Pulmonary artery endothelial cell (primary cell): ENCODE measurements at places on chromosomes 7 and 10. TPM values are rescaled to one million over a fixed set of nuclear protein-coding genes. Genes with fewer than 3 reads are reported as not detected.

SRRM3 gene
- 0.53 and 1.8 TPM in 2 replicates for total RNA-seq

SAMD9L gene
- 15.0 and 26.8 TPM in 2 replicates for total RNA-seq

DKK1 gene
- 111 and 122 TPM in 2 replicates for total RNA-seq

C10orf90 gene
- total RNA-seq = not detected in 2 replicates

GIMAP7 gene
- total RNA-seq = 48.7 and 72.0 TPM in 2 replicates

WDFY4 gene
- 7.1 and 19.1 TPM in 2 replicates for total RNA-seq

CISD1 gene
- 50.8 and 52.0 TPM in 2 replicates for total RNA-seq

GFRA1 gene
- 0.07 and 2.1 TPM in 2 replicates for total RNA-seq

ZNF485 gene
- 2.0 and 2.5 TPM in 2 replicates for total RNA-seq

IQUB gene
- total RNA-seq = 0.32 and 0.33 TPM in 2 replicates

APBB1IP gene
- not detected in 2 replicates for total RNA-seq

CALML3 gene
- not detected in 2 replicates for total RNA-seq

UCMA gene
- total RNA-seq = not detected in 2 replicates

LRMDA gene
- 7.2 and 14.6 TPM in 2 replicates for total RNA-seq

SSBP1 gene
- 200 and 204 TPM in 2 replicates for total RNA-seq

GIMAP2 gene
- 41.5 and 82.2 TPM in 2 replicates for total RNA-seq

EBLN1 gene
- not detected in 2 replicates for total RNA-seq

GDI2 gene
- 585 and 650 TPM in 2 replicates for total RNA-seq

NRBF2 gene
- total RNA-seq = 18.0 and 18.5 TPM in 2 replicates

NPSR1 gene
- total RNA-seq = not detected in 2 replicates

TAS2R41 gene
- total RNA-seq = not detected in 2 replicates

ANKRD16 gene
- 5.9 and 7.1 TPM in 2 replicates for total RNA-seq

ZNF107 gene
- total RNA-seq = 1.7 and 2.9 TPM in 2 replicates

LRRC4 gene
- 0.40 and 0.99 TPM in 2 replicates for total RNA-seq

CHAT gene
- total RNA-seq = not detected in 2 replicates

SUGCT gene
- total RNA-seq = 0.88 and 2.4 TPM in 2 replicates

LIPF gene
- not detected in 2 replicates for total RNA-seq

AKR1C2 gene
- total RNA-seq = 2.5 and 4.0 TPM in 2 replicates

NCF1 gene
- not detected in 2 replicates for total RNA-seq

PFKFB3 gene
- 28.4 and 39.3 TPM in 2 replicates for total RNA-seq

H2BK1 gene
- total RNA-seq = not detected in 2 replicates

ARHGAP19 gene
- 12.3 and 18.1 TPM in 2 replicates for total RNA-seq

LEP gene
- total RNA-seq = not detected in 2 replicates

GLRX3 gene
- total RNA-seq = 102 and 109 TPM in 2 replicates

TDRD1 gene
- not detected in 2 replicates for total RNA-seq

ARMS2 gene
- total RNA-seq = not detected in 2 replicates

VIM gene
- 5,223 and 8,926 TPM in 2 replicates for total RNA-seq

LRRD1 gene
- total RNA-seq = not detected in 2 replicates

ITPRID1 gene
- total RNA-seq = not detected in 2 replicates
